ENCODE measurements at places on chromosomes 5 and 9.

GRCh38 chr5:96637196-96637595, 25.0 kb upstream of the CAST start:
- no peak for DNase-seq

GRCh38 chr5:150293091-150293941, 3.7 kb upstream of the CAMK2A start:
- no peak for DNase-seq

DNA sequence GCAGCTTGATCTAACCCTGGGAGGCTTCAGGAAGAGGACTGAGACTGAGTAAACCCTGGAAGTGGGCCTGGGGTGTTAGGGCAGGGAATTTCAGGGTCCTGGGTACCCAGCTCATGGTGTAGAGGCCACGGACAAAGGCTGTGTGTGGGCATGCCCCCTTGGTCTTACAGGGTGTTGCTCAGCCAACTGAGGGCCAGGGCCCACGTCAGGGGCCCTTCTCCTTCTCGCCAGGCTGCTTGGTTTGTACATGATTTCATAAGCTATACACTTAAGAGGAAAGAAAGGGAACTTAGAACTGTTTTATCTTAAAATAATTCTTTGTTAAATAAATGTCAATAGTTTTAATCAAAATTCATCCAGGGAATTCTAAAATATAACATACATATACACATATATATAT, 95.4 kb downstream of the TLE4 start:
- DNase-seq = no peak

GRCh38 chr5:137622850-137623249, 113.0 kb downstream of the KLHL3 start:
- DNase-seq = no peak

DNA sequence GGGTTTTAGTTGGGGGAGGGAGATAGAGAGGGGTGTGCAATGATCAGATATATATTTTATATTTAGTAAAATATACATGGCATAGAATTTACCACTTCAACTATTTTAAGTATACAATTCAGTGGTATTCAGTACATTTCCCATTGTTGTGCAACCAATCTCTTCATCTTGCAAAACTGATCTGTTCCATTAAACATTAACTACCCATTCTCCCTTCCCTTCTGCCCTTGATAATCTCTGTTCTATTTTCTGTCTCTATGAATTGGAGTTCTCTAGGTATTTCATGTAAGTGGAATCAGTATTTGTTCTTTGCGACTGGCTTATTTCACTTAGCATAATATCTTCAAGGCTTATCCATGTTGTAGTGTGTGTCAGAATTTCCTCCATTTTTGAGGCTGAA, 38.6 kb downstream of the TGFBI start:
- no peak for DNase-seq

DNA sequence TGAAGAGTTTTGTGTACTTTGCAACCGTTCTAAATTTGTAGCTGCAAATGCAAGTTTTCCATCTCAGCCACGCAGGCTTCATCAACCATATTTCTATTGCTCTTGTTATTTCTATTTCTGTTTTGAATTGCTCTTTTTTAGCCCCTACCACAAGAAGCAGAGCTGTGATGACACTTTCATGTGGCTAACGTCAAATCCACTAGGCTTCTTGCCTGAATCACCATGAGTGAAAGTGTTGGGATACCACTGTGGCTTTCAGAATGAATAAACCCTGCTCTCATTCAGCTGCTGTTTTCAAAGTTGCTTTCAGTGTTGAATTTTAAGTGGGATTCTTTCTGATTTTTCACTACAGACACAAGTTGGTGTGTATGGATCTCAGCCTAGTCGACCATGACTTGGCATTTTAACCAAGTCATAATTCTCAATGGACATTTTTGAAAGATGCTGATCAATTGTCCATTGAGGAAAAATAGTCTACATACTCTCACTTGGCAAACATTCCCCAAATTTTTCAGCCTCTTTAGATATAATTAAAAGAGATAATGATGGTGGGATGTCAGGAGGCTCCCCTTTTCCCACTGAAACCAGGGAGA, 41.0 kb upstream of the MTAP start:
- DNase-seq = no peak

DNA sequence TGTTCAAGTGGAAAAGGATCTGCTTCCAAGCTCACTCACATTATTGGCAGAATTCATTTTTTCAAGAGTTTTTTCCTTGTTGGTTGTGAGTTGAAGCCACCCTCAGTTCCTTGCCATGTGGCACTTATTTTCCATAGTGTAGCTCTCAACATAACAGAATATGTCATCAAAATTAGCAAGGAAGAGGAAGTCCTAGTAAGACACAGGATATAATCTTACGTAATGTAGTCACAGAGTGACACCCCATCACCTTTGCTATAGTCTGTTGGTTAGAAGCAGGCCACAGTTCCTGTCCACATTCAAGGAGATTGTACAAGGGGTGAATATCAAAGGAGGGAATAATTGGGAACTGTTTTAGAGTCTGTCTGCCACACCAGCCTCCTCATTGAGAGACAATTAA, 15.7 kb downstream of the IRGM start:
- no peak for DNase-seq

DNA sequence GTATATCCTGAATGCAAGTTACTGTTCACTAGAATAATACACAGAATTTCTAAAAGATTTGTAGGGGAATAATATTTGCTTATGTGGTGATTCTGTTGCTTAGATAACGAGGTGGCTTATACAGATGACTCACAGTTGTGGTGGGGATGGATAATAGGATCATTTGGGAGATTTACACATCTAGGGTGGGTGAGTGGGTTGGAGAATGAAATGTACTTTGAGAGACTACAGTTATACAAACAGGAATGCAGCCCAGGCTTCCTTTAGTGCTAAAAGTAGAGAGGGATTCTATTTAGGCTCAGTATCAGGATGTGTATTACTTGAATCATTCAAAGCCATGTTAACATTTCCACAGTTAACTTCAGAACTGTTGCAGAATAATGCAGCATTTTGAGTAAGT, 1.8 kb downstream of the CTXN3 start:
- no peak for DNase-seq

GRCh38 chr5:107776506-107776905, 105.8 kb upstream of the EFNA5 start:
- DNase-seq = no peak

DNA sequence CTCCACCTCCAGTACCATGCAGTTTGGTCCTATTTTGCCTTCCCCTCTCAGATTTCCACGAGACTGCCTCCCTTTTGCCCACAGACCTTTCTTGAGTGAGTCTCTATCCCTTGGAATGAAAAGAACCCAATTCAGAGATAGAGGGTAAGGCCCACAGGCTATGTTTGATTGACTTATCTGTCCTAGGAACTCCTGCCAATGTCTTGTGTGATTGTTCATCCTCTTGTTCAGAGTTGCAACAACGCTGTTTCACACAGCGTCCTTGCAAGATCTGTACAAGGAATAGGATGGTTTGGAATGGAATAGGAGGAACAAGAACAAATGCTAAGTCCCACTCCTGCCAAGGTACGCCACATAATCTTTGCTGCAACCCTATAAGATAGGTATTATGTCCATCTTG, 142.2 kb upstream of the ABCA1 start:
- no peak for DNase-seq

DNA sequence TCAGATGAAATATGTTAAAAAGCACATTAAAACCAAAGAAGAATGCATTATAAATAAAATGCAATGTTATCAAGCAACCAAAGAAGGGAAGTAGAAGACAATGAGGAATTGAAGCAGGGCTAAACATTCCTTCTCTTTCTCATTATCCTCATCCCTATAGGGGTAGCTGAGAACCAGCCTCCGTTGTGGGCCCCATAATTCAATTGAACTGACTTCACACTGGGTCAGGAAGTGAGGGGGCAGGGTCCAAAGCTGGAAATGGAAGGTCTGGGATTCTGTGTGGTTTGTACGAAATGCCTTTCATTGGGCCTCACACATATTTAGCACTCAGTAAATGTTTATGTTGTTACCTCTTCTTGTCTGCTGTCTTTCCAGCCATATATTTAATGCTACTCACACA, 220.4 kb upstream of the CD180 start:
- DNase-seq = no peak

- no peak for DNase-seq
Measured at GRCh38 chr9:15308511-15308910, 1.5 kb upstream of the TTC39B start.

DNA sequence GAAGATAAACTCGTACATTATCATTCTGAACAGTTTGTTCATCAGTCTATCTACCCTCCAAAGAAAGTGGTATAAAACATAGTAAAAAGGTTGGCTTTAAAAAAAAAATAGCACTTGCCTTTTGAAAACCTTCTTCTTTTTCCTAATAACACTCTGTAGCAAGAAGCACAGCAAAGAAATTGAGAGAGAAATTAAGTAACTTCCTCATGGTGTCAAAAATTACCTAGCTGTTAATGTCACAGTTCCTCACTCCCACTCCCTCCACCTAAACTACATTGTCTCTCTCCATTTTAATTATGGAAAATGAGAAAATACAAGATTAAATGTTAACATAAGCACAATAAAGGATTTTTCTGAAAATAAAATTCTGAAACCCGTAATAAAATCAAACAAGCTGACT, 72.2 kb downstream of the CERT1 start:
- no peak for DNase-seq

- DNase-seq = no peak
Measured at GRCh38 chr5:5183189-5183699, 43.1 kb downstream of the ADAMTS16 start.

DNA sequence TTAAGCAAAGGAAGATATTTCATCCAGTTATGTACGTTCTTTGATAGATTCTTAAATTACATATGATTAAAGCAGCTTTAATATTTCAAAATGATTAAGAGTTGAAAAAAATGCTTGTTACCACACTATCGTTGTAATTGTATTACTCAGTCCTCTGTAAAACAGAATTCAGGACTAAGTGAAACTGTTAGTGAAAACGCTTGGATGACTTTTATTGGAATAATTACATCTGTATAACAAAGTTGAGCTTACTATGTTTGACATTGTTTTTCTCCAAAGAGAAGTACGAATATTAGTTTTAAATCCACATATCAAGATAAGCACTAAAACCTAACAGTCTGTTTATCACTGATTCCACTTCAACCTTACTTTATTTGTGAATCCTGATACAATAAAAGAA, 8.7 kb upstream of the NADK2 start:
- no peak for DNase-seq

All from ACHN (cell line).